ENCODE measurements at places on chromosomes 1 and 21.

GRCh38 chr21:42655796-42656770 is 2.7 kb downstream of the PDE9A start:
- no peak for DNase-seq

- DNase-seq: no peak
Observed at GRCh38 chr1:12052997-12053686, 10.0 kb upstream of the TNFRSF8 start.

- no peak for DNase-seq
Observed at GRCh38 chr21:17461582-17461981, 51.3 kb upstream of the CXADR start.

- DNase-seq: no peak
Observed at GRCh38 chr1:228037401-228038386, 30.9 kb downstream of the WNT3A start.

- DNase-seq: no peak
Observed at GRCh38 chr1:234216116-234216703, 157.0 kb upstream of the COA6 start.

DNA sequence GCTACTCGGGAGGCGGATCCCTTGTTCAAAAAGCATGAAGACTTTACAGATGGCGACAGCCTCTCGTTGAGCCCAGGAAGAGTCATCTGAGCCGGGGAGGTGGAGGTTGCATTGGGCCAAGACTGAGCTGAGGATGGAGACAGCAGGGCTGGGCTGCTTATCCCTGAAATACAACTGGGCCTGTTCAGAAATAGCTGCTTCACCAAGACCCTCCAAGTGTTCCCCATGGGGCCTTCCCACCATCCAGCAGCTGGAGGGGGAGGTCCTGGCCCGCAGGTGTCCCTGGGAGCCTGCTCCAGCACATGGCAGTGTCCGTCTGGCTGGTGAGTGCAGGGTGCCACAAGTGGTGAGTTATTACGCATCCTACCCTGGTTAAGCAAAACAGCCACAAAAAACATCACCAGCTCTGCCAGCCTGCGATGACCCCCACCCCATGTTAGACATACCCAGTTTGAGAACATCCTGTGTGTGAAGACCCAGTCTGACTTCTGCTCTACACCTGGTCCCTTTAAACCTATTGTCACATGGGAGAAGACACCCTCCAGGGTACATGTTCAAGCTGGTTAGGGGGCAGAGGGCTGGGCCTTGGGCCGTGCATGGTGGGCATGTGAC is 93.1 kb upstream of the TMPRSS2 start:
- DNase-seq: no peak
